ENCODE measurements at places on chromosomes 6 and 20.

DNA sequence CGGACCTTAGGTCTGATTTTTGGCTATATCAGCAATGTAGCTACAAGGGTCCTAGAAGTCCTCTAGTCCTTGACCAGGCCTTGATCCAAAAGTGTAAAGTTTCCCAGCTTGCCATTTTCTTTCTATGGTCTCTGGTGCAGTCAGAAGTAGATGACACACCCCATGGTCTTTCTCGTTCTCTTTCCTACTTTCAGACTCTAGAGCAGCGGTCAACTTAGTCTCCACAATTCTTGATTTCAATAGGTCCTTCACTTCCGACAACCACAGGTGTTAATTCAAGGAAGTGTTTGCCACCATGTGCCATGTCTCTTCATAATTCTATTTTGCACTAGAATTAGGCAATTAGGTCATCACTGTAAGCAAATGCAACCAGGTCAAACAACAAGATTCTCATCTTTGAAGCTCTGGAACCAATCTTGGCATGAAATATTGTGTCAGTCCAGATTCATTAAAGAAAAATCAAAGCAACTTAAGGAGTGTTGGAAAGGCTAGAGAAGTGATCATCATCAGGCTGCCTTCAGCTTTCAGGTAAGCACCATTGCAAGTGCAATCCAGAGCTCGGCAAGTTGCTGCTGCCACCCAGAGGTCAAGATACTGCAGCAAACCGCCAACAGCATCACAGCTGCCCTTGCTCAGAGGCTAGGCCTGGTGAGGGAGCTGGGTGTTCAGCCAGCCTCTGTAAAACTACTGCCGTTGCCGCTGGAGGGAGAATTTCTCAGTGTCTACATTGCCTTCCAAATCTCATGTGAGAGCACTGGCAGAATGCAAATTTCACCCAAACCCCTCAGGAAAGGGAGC, 5.6 kb upstream of the SYNE1 start:
- DNase-seq: no peak

DNA sequence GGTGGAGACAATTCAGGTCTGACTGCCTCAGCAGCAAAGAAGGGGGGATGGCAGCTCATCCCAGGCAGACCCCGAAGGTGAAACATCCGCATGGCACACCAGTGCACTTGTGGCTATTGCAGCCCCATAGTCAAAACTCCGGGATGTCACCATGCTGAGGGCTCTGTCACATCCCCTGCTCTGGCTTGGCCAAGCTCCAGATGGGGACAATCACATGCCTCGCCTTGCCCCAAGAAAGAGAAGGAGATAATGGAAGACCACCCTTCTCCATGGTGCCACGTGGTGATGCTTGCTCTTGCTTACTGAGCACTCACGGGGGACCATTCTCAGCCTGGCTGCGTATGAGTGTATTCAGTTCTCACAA, 60.2 kb downstream of the RBM38 start:
- no peak for DNase-seq

DNA sequence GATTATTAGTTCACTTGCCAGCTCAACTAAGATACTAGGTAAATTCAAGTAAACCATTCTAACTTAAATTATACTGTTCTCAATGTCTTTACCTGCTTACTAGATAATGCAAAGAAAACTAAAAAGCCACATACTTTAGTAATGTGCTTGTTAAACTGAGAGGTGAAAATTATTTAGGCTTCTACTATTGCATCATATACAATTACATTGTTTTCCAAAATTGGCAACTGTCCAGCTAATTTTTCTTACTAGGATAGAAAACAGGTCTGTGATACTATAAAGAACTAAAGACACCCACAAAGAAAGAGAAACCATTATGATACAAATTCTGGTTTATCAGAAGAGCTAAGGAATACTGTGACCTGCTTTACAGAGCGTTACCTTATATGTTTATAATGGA, 45.6 kb upstream of the ALDH8A1 start:
- DNase-seq: no peak

DNA sequence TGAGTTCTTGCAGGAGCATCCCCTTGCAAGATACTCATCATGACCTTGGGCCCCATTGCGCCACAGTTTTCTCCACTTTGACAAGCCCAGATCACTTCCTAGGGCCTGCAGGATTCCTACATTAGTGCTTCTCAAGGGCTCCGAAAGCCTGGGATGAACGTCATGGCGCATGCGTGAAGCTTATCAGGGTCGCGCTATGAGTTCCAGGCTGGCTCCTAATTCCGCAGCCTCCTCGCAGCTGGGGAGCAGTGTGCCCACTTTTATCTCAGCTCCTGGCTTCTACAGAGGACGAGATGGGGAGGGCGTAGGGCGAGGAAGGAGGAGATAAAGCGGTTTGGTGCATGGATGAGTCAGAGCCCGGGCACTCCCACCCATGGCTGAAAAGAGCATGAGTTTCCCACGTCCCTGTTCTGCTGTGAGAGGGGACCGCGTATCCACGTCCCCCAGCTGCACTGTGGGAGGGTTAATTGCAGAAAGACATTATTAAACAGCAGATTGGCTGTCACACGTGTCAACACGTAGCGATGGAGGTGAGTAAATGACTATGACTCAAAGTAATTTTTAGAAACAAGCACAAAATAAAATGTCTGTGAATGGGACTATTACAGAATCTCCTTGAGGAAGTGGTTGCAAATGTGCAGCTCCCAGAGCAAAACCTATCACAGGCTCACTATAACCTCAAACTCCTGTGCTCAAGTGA, 72.9 kb upstream of the DSP start:
- DNase-seq: no peak

DNA sequence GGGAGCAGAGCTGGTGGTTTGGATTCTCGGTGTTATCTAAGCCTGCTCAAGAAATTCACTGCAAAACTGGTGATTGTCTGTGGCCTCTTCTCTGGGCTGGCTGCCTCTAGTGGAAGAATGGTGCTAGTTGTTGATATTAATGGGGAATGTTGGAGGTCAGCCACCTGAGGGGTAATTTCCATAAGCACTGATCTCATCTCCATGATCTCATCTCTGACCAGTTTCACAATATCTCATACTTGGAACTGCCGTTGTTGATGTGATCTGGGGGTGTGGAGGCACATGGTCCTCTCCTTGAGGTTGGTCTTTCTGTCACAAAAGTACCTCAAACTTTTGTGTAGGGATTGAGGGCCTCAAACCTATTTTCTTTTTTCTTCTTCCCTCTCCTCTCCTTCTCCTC, 102.6 kb downstream of the CD109 start:
- DNase-seq: no peak

DNA sequence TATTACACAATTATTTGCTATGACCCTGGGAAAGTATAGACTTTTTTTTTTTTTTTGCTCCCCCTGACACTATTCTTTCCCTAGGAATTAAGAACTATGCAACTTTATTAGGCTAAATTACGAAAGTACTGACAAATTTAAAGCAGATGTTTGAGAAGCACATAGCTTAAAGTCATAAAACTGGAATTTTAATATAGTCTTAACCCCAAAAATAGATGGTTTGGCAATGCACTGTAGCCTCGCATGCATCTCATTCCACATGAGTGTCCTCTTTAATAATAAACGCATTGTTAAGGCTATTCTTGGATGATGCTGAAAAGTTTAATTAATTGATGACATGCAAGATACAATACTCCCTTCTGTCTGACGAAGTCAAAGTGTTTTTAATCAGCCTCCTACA, 49.3 kb downstream of the TBC1D7 start:
- DNase-seq: no peak

- DNase-seq: no peak
Observed at GRCh38 chr6:111941686-111942330, 68.6 kb upstream of the FYN start.

GRCh38 chr20:62104791-62105345, 17.4 kb upstream of the LSM14B start:
- no peak for DNase-seq

- no peak for DNase-seq
Observed at GRCh38 chr20:59812286-59813125, 120.9 kb downstream of the SYCP2 start.

DNA sequence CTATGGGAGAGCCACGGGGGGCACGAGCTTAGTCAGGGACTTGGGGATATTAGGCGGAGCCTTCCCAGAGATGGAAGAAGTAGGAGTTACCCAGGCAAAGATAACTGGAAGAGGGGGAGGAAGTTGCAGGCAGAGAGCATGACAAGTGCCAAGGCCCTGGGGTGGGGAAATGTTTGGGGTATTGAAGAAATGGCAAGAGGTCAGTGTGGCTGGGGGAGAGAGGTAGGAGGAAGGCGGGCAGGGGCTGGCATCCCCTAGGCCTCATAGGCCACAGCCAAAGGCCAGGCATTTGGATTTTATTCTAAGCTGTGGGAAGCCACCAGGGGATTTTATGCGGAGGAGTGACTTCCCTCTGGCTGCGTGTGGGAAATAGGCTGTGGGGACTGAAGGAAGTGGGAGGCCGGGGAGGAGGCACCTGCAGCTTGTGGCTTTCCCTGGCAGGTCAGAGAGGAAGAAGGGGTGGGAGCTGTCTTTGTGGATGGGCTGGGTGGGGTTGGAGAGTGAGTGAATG, 22.7 kb downstream of the SNAI1 start:
- DNase-seq: no peak

DNA sequence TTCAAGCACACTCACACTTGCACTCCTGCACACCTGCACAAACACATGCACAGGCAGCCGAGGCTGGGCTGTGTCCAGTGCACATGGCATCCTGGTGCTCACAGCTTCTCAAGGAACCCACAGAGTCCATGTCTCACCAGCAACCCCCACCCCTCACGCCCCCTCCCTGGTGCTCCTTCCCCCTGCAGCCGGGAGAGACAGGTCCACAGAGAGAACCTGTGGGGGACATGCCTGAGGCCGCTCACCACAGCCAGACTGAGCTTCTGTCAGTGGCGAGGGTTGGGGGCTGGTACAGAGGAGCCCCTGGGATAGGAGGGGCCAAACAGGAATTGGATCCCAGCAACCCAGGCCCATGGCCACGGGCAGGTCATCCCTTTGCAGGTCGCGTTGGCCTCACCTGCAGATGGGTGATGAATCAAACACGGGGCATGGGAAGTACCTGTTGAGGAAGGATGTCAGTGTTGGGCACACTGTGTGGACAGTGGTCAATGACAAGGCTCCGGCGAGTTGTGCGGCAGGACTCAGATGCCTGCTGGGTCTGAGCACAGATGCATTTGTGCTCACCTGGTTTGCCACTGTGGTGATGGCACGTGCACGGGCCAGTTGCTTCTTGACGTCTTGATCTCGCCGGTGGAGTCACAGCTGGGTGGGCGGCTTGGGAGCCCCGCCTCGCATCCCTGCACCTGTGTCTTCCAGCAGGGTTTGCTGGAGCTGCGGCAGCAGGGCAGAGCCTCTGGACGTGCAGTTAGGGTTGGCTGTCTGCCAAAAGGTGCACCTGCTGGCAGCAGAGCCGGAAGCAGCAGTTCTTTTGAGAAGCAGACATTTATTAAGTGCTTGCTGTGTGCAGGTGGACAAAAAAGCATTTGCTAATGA, 113.0 kb downstream of the ERMARD start:
- no peak for DNase-seq

DNA sequence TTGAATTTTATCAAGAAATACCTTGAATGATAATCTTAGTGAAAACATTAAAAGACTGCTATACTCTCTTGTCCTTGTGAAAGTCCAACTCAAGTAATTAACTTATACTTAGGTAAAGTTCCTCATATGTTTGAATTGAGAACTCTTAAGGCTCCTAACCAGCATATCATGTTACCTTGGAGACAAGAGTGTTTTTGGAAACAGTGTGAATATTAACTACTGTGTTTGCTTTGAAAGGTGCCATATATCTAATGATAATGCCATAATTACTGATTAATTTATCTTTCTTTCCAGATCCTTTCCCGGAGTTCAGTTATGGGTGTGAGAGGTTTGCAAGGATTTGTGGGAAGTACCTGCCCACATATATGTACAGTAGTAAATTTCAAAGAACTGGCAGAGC, 10.5 kb downstream of the FAM120B start:
- DNase-seq: no peak

DNA sequence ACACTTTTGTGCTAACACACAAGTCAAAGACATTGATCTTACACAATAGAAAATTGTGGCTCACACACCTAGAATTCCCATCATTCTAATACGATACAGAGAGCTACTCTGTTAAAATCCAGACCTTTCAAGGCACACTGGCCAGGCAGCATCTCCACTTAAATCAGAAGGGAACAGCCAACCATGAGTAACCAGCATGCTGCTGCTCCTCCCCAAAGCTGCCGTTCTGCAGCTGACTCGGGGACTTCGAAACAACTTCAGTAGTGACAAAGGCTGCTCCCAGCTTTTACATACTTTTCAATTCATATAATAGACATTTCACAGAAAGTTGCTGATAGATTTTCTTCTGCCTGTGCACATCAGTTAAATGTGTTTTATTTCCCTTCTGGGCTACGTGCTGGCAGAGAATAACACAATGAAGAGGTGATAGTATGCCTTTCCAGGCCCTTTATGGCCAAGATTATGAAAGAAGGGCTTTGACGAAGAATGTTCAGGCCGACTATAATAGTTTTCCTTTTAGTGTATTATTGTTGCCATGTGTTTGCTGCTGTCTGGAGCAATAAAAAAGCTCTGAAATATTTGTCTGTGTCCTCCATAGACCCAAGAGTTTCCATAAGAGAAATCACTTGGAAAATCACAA, 159.0 kb downstream of the GMDS start:
- no peak for DNase-seq

DNA sequence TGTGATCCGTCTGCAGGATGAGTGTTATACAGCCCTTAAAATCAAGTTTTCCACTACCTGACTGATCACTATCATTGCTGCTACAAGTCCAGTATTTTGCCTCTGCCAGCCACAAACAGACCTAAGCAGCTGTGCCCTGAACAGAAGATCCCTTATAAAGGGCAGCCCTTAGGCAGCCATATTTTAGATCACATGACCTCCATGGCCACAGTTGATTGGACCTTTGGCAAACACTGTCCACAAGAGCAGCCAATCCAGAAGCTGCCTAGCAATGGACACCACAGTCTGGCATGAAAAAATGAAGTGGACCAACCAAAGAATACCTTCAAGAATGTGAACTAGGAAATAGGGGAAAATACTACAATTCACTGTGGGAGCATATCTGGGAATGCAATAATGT, 50.8 kb downstream of the MC3R start:
- no peak for DNase-seq

GRCh38 chr6:17851720-17852161, 135.7 kb downstream of the KIF13A start:
- DNase-seq: no peak

DNA sequence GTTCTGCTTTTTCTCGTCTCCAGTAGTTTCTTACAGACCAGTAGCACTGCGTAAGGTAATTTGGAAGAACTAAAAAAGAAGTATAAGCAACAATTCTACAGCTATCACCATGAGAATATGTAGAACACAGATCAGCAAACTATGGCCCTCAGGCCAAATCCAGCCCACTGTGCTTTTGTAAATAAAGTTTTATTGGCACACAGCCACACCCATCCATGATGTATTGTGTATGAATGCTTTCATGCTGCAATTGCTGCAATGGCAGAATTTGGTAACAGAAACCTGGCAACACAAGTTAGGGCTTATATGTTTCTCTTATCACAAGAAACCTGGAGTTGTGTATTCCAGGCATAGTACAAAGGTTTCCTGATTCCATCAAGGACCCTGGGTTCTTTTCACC, 386.8 kb upstream of the TSHZ2 start:
- DNase-seq: no peak

DNA sequence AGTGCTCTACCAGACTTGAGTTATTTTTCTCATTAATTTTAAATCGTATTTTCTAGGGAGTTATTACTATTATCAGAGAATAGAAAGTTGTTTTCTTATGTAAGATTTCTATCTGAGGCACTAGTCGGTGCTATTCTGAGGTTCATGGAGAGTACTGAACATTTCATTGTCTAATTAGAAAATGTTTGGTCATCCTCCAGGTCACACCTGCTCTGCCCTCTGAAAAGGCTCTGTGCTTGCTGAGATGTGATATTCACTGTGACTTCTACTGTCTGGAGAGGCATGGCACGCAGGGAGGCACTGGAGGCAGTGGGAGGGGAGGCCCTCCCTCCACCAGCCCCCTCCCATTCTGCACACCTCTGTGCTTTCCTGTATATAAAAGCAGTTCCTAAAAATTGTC, 3.0 kb downstream of the SYNDIG1 start:
- no peak for DNase-seq

All from stimulated activated CD8-positive, alpha-beta memory T cell treated with anti-CD3 and anti-CD28 coated beads, Interleukin-7, amount 100 ng/mL, for 1 hour (primary cell).